MCF 10A (cell line): ENCODE measurements at places on chromosomes 2 and 18. TPM values are rescaled to one million over a fixed set of nuclear protein-coding genes. Genes with fewer than 3 reads are reported as not detected.
A peak's percentile ranks its signal among the peaks of the same experiment; 100 is the strongest.

- DNase-seq = peak; percentile 56
- H3K36me3 ChIP-seq = no peaks in the 10 kb centered on the region
- H3K4me1 ChIP-seq = peaks cover 11% of the 10 kb centered on the region
- H3K4me3 ChIP-seq = no peak overlapping the region
- no peaks in the 10 kb centered on the region for H3K27me3 ChIP-seq
Observed at GRCh38 chr18:40841467-40841866, 1113.6 kb upstream of the PIK3C3 start.

DNA sequence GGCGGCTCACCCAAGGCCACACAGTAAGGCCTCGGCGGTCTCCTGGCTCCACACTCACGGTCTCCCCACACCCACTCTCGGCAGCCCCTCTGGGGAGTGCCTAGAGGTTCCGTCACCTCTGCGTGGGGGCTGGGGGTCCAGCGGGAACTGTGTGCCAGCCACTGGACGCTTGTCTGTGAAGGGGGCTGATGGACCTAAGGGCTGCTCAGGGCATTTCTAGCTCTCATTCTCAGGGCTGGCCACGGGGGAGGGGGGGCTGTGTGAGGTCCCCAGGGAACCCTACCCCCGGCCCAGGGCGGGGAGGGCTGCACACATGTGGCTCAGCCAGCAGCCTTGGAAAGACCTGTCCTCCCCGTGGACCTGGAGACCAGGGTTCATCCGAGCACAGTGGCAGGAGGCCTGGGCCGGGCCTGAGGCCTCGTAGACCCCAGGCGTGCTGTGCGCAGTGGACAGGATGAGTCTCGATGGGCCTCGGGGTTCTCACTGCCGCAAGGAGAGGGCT, 27.1 kb upstream of the ODC1 start:
- DNase-seq = no peak
- no peak overlapping the region for H3K4me3 ChIP-seq
- no peak overlapping the region for H3K27ac ChIP-seq
- peaks cover 3% of the 10 kb centered on the region for H3K4me1 ChIP-seq

The UGT1A8 gene
- total RNA-seq = not detected in 2 replicates

GRCh38 chr2:116874021-116874420, 940.5 kb upstream of the DDX18 start:
- DNase-seq = no peak
- H3K27ac ChIP-seq = no peak overlapping the region
- H3K4me1 ChIP-seq = no peaks in the 10 kb centered on the region
- H3K4me3 ChIP-seq = no peak overlapping the region
- H3K36me3 ChIP-seq = no peaks in the 10 kb centered on the region
- H3K27me3 ChIP-seq = no peaks in the 10 kb centered on the region

The DNAH7 gene
- total RNA-seq = 0.91 and 0.98 TPM in 2 replicates

The ASB1 gene
- 104 and 113 TPM in 2 replicates for total RNA-seq

DNA sequence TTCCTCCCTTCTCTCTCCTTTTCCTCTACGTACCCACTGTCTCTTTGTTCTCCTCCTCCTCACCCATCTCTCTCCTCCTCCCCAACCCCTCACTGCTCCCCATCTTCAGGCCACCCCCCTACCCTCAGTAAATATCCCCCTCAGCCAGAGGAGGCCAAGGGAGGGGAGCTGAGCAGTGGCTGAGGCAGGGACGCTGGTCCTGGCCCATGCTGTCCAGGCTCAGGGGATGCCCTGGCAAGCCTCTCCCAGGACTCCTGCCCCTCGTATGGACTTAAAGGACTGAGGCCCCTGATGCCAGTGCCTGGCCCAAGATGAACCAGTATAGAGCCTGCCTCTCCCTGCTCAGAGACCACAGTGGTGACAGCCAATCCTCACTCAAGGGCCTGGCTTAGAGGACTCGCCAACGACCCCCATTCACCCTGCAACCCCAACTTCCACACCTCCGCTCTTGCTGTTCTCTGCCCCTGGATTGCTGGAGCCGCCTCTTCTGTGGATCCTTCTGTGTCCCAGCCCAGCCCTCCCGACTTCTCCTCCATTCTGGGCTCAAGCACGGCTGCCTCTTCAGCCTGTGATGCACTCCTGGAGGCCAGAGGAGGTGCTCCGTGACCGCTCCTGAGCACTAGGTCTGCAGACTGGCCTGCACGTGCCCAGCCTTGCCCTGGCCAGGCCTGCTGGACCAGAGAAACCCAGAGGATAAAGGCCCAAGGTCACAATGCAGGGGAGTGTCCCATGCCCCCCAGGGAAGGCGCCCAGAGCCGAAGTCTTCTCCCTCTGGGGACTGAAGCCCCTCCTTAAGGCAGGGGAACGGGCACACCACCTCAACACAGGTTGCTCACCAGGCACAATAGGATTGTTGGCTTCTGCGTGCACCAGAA, 9.5 kb upstream of the DUSP2 start:
- DNase-seq = no peak
- H3K36me3 ChIP-seq = no peaks in the 10 kb centered on the region
- no peaks in the 10 kb centered on the region for H3K4me1 ChIP-seq
- H3K4me3 ChIP-seq = no peak overlapping the region

DNA sequence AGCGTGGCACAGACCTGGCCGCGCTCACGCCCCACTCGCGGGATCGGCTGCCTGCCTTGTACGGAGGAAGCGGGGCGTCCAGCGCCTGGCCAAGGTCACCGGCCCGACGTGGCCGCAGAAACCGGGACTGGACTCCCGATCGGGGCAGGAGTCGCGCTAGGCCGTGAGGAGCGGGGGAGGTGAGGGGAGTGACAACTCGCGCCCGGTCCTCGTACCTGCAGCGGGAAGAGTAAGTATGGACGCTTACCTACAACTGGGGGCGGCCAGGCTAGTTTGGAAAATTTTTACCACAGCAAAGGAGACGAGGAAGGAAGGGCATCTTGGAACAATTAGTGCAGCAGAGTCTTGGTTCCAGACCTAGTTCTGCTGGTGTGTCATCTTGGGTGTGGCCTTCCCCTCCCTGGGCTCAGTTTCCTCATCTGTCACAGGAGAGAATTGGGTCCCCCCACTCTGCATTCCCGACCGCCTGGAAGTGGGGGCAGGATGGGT, 693 bp downstream of the UBE2F start:
- H3K27me3 ChIP-seq = no peaks in the 10 kb centered on the region
- peak; percentile 32 for DNase-seq
- peak overlapping the region; percentile 74 for H3K27ac ChIP-seq
- peaks cover 22% of the 10 kb centered on the region for H3K36me3 ChIP-seq
- peaks cover 32% of the 10 kb centered on the region for H3K4me1 ChIP-seq

- H3K27ac ChIP-seq = no peak overlapping the region
- no peaks in the 10 kb centered on the region for H3K36me3 ChIP-seq
- H3K4me3 ChIP-seq = no peak overlapping the region
- no peaks in the 10 kb centered on the region for H3K27me3 ChIP-seq
Observed at GRCh38 chr2:121095257-121096080, 189.5 kb downstream of the TFCP2L1 start.

The KLHL41 gene
- 0.34 and 0.35 TPM in 2 replicates for total RNA-seq
